ENCODE measurements at places on chromosomes 5 and 9.

DNA sequence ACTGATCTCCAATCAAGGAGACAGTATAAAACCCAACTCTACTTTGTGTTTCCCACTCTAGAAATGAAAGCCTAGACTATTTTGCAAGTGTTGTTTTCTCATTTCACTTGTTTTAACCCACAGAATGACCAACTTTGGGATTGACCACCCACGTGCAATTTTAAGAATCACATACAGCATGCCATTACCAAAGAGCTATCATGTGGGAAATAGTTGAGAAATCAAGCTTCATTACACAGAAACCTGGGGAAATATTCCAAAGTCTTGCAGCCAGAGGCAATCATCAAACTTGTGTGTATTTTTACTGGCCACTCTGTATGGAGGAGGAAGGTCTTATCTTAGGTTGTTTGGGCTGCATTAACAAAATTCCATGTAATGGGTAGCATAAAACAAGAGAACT lies 451.4 kb upstream of the DAB2 start:
- no peak for DNase-seq

GRCh38 chr5:67133776-67134175 lies 62.8 kb downstream of the CD180 start:
- DNase-seq = no peak

- no peak for DNase-seq
Measured at GRCh38 chr9:113932906-113933584, 56.9 kb downstream of the ZNF618 start.

- no peak for DNase-seq
Measured at GRCh38 chr5:178496214-178496613, 94.0 kb downstream of the COL23A1 start.

- DNase-seq = no peak
Measured at GRCh38 chr9:89440548-89440947, 57.4 kb downstream of the SEMA4D start.

DNA sequence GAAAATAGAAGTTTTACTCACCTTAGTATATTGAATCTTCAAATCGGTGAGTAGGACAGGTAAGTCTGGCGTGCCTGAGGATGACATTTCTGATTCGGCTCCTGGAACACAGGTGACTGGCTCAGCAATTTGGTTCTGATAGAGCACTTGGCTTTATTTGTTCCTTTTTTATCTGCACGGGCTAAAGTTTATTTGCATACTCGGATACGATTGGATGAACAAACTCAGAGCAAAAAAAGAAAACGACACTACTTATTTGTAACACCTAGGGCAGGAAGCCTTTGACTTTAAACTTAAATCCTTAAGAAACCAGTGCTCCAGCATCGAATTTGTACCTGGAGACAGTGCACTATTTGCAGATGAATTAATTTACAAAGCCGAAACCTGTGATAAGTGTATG lies at the start of gene ALDH1A1:
TSS of gene ALDH1A1 (minus strand) at position 140 of the 400 bp plus-strand sequence. CDS start at position 87, 53 bp downstream.
- no peak for DNase-seq

DNA sequence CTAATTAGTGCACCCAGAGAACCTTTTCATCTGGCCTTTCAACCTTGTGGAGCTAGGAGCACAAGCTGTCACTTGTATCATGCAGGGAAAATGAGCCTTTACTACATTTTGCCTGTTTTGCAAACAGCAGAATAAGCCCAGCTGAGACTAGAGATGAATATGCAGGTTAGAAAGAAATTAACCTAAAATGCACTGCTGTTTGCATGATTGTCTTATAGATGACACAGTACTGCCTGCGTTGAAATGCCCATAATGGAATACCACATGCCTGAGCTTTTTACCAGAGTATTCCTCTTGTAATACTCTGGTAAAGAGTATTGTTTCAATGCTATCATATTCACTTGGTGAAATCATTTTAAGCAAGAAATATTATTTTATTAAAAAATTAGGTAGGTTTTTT lies 90.7 kb downstream of the SNX24 start:
- no peak for DNase-seq

DNA sequence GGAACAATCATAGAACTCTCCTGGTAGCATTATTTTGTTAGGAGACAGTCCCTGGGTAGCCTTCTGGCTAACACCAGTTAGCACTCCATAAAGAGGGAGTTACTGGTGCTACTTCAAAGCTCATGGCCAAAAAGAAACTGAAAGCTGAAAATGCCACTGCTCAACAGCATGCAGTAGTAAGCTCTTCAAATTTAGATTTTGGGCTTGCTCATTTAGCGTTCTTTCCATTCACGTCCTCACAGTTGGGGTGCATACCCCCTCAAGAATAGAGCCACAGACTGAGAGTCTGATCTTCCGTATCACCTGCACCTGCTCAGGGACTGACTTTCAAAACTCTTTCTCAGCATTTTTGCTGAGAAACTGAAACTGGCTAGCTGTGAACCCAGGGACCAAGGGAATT lies 24.7 kb downstream of the NTRK2 start:
- DNase-seq = no peak

DNA sequence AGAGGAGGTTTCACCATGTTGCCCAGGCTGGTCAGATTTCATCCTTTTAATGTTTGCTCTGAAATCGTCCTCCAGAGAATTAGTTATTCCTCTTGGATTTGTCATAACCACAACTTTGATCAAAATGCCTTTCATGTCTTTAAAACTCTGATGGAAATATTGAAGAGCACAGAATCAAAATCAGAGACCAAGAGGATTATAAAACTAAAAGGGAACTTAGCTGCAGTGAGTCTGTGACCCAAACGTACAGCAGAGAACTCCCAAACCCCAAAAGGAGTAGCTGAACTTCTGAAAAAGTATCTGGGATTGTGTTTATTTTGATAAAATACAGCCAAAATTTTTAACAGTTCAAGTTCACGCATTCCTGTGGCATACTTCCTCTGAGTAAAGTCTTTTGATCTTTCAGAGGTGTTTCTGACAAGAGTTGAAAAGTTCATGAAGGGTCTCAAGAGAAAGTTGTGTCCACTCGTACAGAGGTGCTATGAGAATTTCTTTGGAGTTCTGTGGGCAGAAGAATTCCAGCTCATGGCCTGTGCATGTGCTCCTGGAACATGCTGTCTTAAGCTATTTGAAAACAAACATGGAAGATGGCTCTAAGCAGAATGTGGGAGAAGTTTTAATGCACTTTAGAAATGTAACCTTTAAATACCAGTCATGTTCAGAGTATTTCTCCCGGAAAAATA lies 124.0 kb downstream of the ESM1 start:
- peak; percentile 31 for DNase-seq

DNA sequence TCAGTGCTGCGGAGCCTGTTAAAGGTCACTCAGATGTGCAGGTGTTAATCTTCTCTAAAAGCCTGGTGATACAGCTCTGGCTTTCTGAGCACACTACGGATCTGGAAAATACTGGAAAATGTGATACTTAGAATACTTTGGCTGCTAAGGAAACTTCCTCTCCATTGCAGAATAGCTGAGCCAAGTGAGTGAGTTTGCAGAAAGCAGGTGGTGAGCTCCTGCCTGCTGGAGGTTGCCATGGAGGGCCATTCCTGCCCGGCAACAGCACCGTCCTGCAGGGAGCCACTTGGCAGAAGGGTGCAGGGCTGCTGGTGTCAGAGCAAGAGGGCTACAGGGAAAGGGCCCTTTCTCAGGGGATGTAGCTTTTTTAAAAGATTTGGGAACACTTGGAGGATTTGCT lies 40.7 kb downstream of the SECISBP2 start:
- DNase-seq = no peak

DNA sequence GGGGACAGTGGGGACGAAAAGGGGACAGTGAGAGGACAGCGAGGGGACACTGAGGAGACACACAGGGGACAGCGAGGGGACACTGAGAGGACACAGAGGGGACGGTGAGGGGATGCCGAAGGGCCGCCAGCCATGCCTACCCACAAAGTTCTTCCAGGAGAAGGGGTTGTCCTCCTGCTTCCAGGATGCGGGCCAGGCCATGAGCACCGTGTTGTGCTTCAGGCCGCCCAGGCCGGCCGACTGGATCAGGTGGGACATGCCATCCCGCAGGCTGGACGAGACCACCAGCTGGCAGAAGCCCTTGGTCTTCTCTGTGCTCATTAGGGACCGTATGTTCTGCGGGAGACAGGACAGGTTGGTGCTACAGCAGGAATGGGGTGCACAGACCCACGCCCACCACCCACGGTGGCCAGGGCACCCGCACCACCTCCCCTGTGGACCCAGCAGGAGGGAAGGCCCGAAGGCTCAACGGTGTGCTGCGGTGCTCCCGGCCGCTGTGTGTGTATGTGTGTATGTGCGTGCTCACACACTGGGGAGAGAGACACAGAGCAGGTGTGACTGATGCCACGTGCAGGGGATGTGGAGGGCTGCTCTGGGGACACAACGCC lies 46.6 kb downstream of the SLC12A7 start:
- no peak for DNase-seq

DNA sequence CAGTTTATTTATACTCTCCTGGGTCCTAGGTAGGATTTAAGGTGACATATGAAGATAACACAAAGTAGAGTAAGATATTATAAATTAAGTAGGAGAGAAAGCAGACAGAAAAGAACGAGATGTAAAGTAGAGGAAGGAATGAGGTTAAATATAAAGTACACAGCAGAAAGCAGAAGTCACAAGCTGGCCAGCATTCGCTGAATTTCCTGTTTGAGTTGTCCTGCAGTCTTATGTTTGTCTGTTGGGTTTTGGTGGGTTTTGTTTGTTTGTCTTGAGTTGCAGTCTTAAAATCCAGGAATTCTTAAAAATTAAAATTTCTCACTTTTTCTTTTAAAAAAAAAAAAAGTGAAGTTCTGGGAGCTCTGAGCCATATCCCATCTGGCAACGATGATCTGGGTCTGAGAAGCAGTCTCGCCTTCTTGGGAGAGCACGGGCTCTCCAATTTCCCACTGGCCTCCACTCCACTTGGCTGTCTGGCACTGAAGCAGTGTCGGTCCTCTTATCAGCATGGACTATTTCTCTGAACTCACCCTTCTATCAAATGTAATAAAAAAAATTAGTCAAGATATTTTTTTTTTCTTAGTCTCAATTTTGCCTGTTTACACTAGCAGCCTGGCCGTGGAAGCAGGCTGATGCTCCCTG lies 2.0 kb downstream of the S100Z start:
- DNase-seq = no peak

GRCh38 chr5:13316176-13316575 lies 628.3 kb downstream of the DNAH5 start:
- DNase-seq = no peak

- no peak for DNase-seq
Measured at GRCh38 chr5:15073453-15073852, 201.9 kb upstream of the ANKH start.

GRCh38 chr5:23314827-23315226 lies 192.6 kb upstream of the PRDM9 start:
- peak; percentile 12 for DNase-seq

- no peak for DNase-seq
Measured at GRCh38 chr9:121503444-121503843, 3.8 kb upstream of the GGTA1 start.

DNA sequence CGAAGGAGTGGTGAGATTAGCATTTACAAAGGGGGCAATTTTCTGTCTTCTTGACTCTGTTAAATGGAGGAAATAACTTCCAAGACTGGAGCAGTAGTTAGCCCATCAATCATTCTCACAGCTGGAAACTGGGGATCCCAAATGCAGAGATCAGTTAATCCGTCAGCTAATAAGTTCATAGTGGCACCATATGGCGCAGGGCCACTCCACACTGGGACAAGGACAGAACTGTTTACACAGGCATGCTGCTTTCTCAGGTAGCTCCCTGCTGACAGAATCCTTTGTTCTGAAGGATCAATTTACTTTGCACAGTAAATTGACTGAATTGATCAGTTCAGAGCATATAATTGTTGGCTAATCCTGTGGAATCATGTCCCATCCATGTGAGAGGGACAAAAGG lies 395.7 kb downstream of the TMEM161B start:
- DNase-seq = no peak

DNA sequence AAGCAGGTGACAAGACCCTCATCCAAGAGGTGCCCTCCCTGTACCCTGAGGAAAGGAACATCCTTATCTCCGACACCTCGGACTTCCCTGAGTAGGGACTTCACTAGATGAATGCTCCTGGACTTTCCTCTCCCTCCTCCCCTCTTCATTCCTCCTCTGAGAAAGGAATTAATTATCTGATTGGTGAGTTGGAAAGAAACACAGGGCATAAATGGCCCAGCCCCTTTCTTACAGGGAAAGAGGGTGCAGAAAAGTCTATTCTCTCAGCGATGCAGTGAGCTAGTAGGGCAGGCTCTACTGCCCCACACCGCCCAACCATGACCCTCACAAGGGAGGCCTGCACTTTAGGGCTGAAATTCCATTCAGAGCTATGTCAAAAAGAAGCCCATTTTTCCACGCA lies 87.5 kb downstream of the TTC39B start:
- no peak for DNase-seq

- DNase-seq = no peak
Measured at GRCh38 chr5:67346611-67347010, 150.0 kb upstream of the CD180 start.

GRCh38 chr5:45288746-45289145 lies 407.4 kb downstream of the HCN1 start:
- no peak for DNase-seq

Data from skeletal muscle cell (primary cell).